ENCODE measurements at places on chromosomes 11 and 22. TPM values are rescaled to one million over a fixed set of nuclear protein-coding genes. Genes with fewer than 3 reads are reported as not detected.

DNA sequence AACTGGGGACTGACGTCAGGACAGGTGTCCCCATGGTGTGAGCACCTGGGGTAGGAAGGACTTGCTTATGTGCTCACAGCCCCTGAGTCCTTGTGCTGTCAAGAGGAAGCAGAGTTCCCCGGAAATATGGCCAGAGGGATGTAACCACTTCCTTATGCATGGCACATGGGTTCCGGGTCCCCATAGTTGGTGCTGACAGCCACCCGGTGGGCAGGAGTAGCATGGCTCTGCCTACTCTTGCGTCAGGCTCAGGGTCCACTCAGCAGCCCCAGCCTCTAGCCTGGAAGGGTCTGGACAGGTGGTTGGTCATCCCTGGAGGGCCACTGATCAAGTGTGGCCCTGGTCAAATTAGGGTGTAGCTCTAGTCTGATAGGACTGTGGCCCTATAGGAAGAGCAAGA is 42.8 kb upstream of the CCND1 start:
- no peaks in the 10 kb centered on the region for H3K36me3 ChIP-seq
- H3K27ac ChIP-seq, result no peak overlapping the region
- no peak for DNase-seq

GRCh38 chr11:94325681-94326080 is 21.3 kb downstream of the IZUMO1R start:
- H3K27me3 ChIP-seq, result no peaks in the 10 kb centered on the region
- no peak for DNase-seq
- no peak overlapping the region for H3K27ac ChIP-seq
- no peaks in the 10 kb centered on the region for H3K36me3 ChIP-seq

GRCh38 chr11:124194293-124195188 is 11.4 kb downstream of the OR10D3 start:
- no peaks in the 10 kb centered on the region for H3K4me1 ChIP-seq
- no peak for DNase-seq
- no peak overlapping the region for H3K27ac ChIP-seq
- H3K36me3 ChIP-seq, result no peaks in the 10 kb centered on the region
- H3K4me3 ChIP-seq, result no peak overlapping the region

- no peak overlapping the region for H3K27ac ChIP-seq
- H3K4me1 ChIP-seq, result no peaks in the 10 kb centered on the region
- H3K27me3 ChIP-seq, result no peaks in the 10 kb centered on the region
- H3K36me3 ChIP-seq, result no peaks in the 10 kb centered on the region
- no peak for DNase-seq
- no peak overlapping the region for H3K4me3 ChIP-seq
Observed at GRCh38 chr22:32327596-32328171, 30.0 kb upstream of the RFPL3 start.

DNA sequence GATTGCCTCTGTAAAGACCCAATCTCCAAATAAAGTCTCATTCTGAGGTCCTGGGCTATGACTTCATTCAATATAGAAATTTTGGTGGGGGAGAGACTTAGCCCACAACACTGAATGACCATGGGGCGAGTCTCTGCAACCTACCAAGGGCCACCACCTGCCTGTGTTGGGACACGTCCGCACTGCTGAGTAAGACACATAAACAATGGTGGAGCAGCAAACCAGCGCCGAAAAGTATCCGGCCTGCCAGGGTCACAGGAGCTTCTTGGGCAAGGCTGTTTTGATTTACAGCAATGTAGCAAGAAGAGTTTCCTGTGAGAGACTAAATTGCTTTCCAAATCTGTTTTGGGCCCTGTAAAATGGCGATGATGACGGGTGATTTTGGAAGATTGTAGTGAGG is 122.3 kb downstream of the SHANK2 start:
- no peak overlapping the region for H3K4me3 ChIP-seq
- H3K4me1 ChIP-seq, result no peaks in the 10 kb centered on the region
- H3K36me3 ChIP-seq, result no peaks in the 10 kb centered on the region
- no peak for DNase-seq
- H3K27ac ChIP-seq, result no peak overlapping the region

- no peak for DNase-seq
- no peak overlapping the region for H3K27ac ChIP-seq
- H3K4me3 ChIP-seq, result no peak overlapping the region
- no peaks in the 10 kb centered on the region for H3K4me1 ChIP-seq
- H3K27me3 ChIP-seq, result peaks cover 34% of the 10 kb centered on the region
- no peaks in the 10 kb centered on the region for H3K36me3 ChIP-seq
Observed at GRCh38 chr22:45069925-45070324, 60.1 kb upstream of the PHF21B start.

DNA sequence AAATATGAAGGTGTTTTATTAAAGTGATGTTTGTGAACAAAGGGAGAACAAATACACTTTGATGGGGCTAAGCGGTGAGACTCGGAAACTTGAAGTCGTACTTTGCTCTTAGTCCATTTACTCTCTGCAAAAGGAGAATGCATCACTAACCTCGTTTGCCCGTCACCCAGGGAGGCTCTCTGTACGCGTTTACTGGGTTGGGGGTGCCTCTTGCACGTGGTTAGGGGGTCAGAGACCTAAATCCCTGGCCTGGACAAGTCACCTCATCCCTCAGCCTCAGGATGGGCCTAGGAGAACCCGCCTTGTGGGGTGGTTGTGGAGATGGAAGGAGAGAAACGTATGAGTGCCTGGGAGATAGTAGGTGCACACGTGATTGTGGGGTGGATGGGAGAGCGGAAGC is 803 bp upstream of the IFT27 start:
- H3K4me1 ChIP-seq, result peaks cover under 1% of the 10 kb centered on the region
- H3K36me3 ChIP-seq, result no peaks in the 10 kb centered on the region
- no peak for DNase-seq
- H3K27ac ChIP-seq, result peak overlapping the region; percentile 36
- H3K27me3 ChIP-seq, result no peaks in the 10 kb centered on the region

GRCh38 chr11:130431331-130431773 is 2.9 kb upstream of the ADAMTS8 start:
- no peak overlapping the region for H3K27ac ChIP-seq
- no peaks in the 10 kb centered on the region for H3K4me1 ChIP-seq
- peak; percentile 73 for DNase-seq

- H3K4me1 ChIP-seq, result no peaks in the 10 kb centered on the region
- H3K27ac ChIP-seq, result no peak overlapping the region
- no peaks in the 10 kb centered on the region for H3K36me3 ChIP-seq
- no peak overlapping the region for H3K4me3 ChIP-seq
- DNase-seq, result no peak
Observed at GRCh38 chr11:88814076-88814475, 251.7 kb downstream of the GRM5 start.

GRCh38 chr11:440065-441042 is 1.5 kb downstream of the ANO9 start:
- no peaks in the 10 kb centered on the region for H3K27me3 ChIP-seq
- H3K4me1 ChIP-seq, result peaks cover 13% of the 10 kb centered on the region
- H3K4me3 ChIP-seq, result no peak overlapping the region
- no peak overlapping the region for H3K27ac ChIP-seq

DNA sequence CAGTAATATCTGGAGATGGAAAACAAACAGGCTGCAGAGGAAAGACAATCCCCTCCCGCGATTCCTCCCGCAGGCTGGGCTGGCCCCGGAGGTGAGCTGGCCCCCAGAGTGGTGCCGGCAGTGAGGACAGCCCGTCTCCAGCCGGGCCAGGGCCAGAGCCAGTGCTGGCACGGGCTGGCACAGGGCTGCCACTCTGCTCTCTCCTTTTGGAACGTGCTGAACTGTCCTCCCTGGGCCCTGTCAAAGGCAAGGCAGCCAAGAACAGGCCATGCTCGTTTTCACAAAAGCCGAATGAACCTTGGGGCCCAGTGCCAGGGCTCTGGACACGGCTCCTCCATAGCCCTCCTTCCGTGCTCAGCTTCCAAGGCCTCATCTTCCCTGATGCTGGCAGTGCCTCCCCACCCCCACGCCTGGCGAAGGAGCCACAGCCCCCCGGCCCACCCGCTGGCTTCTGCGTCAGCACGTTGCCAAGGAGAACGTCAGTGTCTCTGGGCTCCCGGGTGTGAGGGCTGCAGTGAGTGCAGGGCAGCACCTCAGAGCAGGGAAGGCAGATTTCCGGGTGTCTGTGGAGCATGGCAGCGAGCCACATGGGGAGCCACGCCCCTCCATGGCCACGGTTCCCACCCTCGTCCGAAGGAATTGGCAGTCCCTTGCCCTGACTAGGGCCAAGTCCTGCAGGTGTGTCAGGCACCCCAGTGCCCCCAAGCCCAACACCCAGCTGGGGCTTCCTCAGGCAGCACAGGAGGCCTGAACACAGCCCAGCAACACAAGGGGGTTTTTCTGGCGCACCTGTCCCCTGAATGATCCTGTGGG is 28.6 kb downstream of the GNAZ start:
- H3K4me3 ChIP-seq, result no peak overlapping the region
- peak; percentile 36 for DNase-seq
- peak overlapping the region; percentile 71 for H3K27ac ChIP-seq
- peaks cover 8% of the 10 kb centered on the region for H3K4me1 ChIP-seq
- H3K27me3 ChIP-seq, result no peaks in the 10 kb centered on the region

GRCh38 chr11:120034881-120035630 is 102.9 kb downstream of the TRIM29 start:
- H3K36me3 ChIP-seq, result no peaks in the 10 kb centered on the region
- no peak for DNase-seq
- no peak overlapping the region for H3K4me3 ChIP-seq

- H3K4me1 ChIP-seq, result no peaks in the 10 kb centered on the region
- H3K27ac ChIP-seq, result no peak overlapping the region
- H3K27me3 ChIP-seq, result no peaks in the 10 kb centered on the region
- no peak overlapping the region for H3K4me3 ChIP-seq
- H3K36me3 ChIP-seq, result no peaks in the 10 kb centered on the region
- no peak for DNase-seq
Observed at GRCh38 chr22:47083379-47083986, 321.0 kb downstream of the TBC1D22A start.

- DNase-seq, result no peak
- H3K27ac ChIP-seq, result no peak overlapping the region
- peaks cover 33% of the 10 kb centered on the region for H3K36me3 ChIP-seq
- no peak overlapping the region for H3K4me3 ChIP-seq
- peaks cover 37% of the 10 kb centered on the region for H3K4me1 ChIP-seq
Observed at GRCh38 chr22:38697425-38698089, 3.2 kb downstream of the JOSD1 start.

DNA sequence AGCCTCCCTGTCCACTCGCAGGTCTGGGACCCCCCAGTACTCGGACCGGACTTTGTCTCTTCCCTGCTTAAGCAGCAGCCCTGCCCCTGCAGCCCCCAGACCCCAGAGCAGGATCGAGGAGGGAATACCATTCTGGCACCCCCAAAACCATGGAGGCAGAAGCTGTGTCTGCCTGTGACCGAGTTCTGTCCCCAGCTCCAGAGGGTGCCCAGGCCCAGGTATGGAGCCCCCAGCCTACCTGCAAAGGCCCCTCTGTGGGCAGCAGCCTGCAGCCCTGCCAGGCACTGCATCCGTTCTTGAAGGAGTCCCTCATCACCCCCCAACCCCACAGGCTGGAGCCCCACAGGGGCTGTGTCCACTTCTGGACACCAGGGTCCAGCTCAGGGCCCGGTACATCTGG is 163.8 kb downstream of the BRD1 start:
- H3K27ac ChIP-seq, result no peak overlapping the region
- H3K27me3 ChIP-seq, result no peaks in the 10 kb centered on the region
- no peak overlapping the region for H3K4me3 ChIP-seq
- no peaks in the 10 kb centered on the region for H3K36me3 ChIP-seq
- no peak for DNase-seq
- H3K4me1 ChIP-seq, result no peaks in the 10 kb centered on the region

DNA sequence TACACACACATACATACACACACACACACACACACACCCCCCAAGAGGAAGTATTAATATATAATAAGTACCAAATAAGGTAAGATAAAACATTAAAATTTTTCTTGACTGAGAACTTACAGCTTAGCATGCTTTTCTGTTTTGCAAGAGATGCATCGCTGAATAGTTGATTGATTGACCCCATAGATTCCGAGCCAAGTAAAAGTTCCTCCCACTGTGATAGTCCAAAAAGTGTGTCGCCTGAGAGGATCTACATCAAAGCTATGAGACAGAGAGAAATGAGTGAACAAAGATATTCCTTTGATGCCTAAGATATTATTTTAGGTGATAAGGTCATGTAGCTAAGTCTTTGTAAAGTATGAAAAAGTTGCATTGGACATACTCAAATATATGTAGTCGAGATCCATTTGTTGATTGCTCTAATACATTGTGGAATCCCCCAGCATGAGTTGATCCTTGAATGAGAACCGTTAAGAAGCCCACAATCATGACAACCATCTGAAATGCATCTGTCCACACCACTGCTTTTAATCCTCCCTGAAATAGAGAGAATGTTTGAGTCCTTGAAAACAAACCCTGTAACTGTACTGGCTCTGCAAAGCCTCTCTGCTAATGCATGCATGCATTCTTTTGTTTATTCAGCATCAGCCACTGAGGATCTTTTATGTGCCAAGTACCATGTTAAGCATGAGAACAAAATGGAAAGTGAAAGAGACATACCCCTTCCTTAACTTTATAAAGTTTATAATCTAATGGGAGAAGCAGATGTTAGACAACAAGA is 18.3 kb downstream of the SLC5A12 start:
- no peak for DNase-seq
- no peaks in the 10 kb centered on the region for H3K4me1 ChIP-seq
- H3K27ac ChIP-seq, result no peak overlapping the region
- no peak overlapping the region for H3K4me3 ChIP-seq
- H3K27me3 ChIP-seq, result no peaks in the 10 kb centered on the region
- no peaks in the 10 kb centered on the region for H3K36me3 ChIP-seq

GRCh38 chr11:68215087-68215445 is 2.0 kb upstream of the KMT5B start:
- no peaks in the 10 kb centered on the region for H3K4me1 ChIP-seq
- H3K4me3 ChIP-seq, result no peak overlapping the region
- no peak overlapping the region for H3K27ac ChIP-seq
- no peaks in the 10 kb centered on the region for H3K36me3 ChIP-seq
- no peaks in the 10 kb centered on the region for H3K27me3 ChIP-seq

GRCh38 chr22:39984006-39984405 is 10.7 kb upstream of the FAM83F start:
- H3K4me1 ChIP-seq, result no peaks in the 10 kb centered on the region
- H3K4me3 ChIP-seq, result no peak overlapping the region
- no peaks in the 10 kb centered on the region for H3K36me3 ChIP-seq
- no peak for DNase-seq

DNA sequence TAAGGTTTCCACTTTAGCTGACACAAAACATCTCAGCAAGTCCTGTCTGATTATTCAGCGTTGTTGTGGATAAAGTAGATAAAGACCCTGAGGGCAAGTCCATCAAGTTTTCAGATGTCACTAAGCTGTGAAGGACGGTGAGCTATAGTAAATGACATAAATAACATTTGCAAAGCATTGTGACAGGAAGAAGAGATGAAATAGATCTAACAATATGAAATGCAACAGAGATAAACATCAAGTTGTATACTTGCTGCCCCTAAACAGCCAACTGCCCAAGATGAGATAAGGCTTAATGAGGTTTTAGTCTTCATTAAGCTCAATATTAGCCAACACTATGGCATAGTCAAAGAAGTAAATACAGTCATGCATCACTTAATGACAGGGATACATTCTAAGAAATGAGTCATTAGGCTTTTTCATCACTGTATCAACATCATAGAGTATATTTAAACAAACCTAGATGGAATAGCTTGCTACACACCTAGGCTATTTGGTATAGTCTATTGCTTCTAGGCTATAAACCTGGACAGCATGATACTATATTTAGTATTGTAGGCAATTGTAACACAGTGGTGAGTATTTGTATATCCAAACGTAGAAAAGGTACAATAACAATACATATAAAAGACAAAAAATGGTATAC is 625.1 kb upstream of the ANO5 start:
- no peaks in the 10 kb centered on the region for H3K36me3 ChIP-seq
- H3K4me1 ChIP-seq, result no peaks in the 10 kb centered on the region
- no peak for DNase-seq
- H3K27me3 ChIP-seq, result no peaks in the 10 kb centered on the region

The CENATAC gene
- 94.0 TPM for total RNA-seq

The SLC22A12 gene
- total RNA-seq, result not detected

The FOLR1 gene
- total RNA-seq, result not detected

The POU2AF1 gene
- total RNA-seq, result not detected

The MAPK8IP1 gene
- total RNA-seq, result 197 TPM

Measured in tibial nerve (tissue), 4 donors.